T-helper 1 cell treated with Interleukin-12 subunit alpha and Interleukin-12 subunit beta and Interleukin-4 antibody, amounts not matched to agents 30 ng/mL and 1 ng/mL, for 36 hours (primary cell): ENCODE measurements at places on chromosomes 3 and 15. TPM values are rescaled to one million over a fixed set of nuclear protein-coding genes. Genes with fewer than 3 reads are reported as not detected.

The PRR20G gene
- not detected in 2 replicates for total RNA-seq

The APBA2 gene
- 4.4 and 5.8 TPM in 2 replicates for total RNA-seq

The DUOX2 gene
- total RNA-seq: not detected in 2 replicates

The HCLS1 gene
- total RNA-seq: 383 and 397 TPM in 2 replicates

The GPX1 gene
- total RNA-seq: 120 TPM in 2 replicates

The GPR62 gene
- total RNA-seq: not detected in 2 replicates

The FMN1 gene
- total RNA-seq: 0.05 TPM in 1 of 2 replicates, not detected in the other

The CLCN2 gene
- 3.7 and 4.9 TPM in 2 replicates for total RNA-seq

The TM6SF1 gene
- total RNA-seq: 13.0 and 15.9 TPM in 2 replicates

The FOXB1 gene
- 1.4 and 1.6 TPM in 2 replicates for total RNA-seq

The SLC27A2 gene
- 44.6 and 45.3 TPM in 2 replicates for total RNA-seq

The RASGRF1 gene
- 0.07 and 0.12 TPM in 2 replicates for total RNA-seq

The GABRA5 gene
- total RNA-seq: not detected in 2 replicates

The XCR1 gene
- total RNA-seq: 0.05 TPM in 2 replicates

The TIGIT gene
- total RNA-seq: 2.8 and 3.6 TPM in 2 replicates

The TMED3 gene
- 45.0 and 45.3 TPM in 2 replicates for total RNA-seq

The MESP1 gene
- 0.85 and 1.3 TPM in 2 replicates for total RNA-seq

The C2CD4A gene
- total RNA-seq: not detected in 2 replicates

The CCDC39 gene
- total RNA-seq: not detected in 2 replicates

The CCDC174 gene
- total RNA-seq: 22.3 and 24.1 TPM in 2 replicates

The CFAP92 gene
- total RNA-seq: not detected in 2 replicates

The SLC51B gene
- not detected in 2 replicates for total RNA-seq

The EPHB3 gene
- 0.10 TPM in 2 replicates for total RNA-seq

The AMIGO3 gene
- 0.51 and 0.98 TPM in 2 replicates for total RNA-seq

The GOLGA8T gene
- 0.20 TPM in 1 of 2 replicates, not detected in the other for total RNA-seq

The MESD gene
- 37.6 and 37.7 TPM in 2 replicates for total RNA-seq

The TBL1XR1 gene
- total RNA-seq: 156 and 195 TPM in 2 replicates

The ZSCAN2 gene
- 5.1 and 6.5 TPM in 2 replicates for total RNA-seq

The WDR49 gene
- total RNA-seq: 0.32 TPM in 1 of 2 replicates, not detected in the other

The CCK gene
- total RNA-seq: not detected in 2 replicates

The SCG5 gene
- 2.2 and 2.8 TPM in 2 replicates for total RNA-seq

The CCDC66 gene
- total RNA-seq: 37.0 and 39.6 TPM in 2 replicates

The ARGFX gene
- not detected in 2 replicates for total RNA-seq

The EHD4 gene
- 35.8 and 36.8 TPM in 2 replicates for total RNA-seq

The OCA2 gene
- not detected in 2 replicates for total RNA-seq

The DPPA2 gene
- total RNA-seq: not detected in 2 replicates

The FEZF2 gene
- total RNA-seq: not detected in 2 replicates

The CDCP1 gene
- 2.1 and 2.7 TPM in 2 replicates for total RNA-seq

The KIF15 gene
- total RNA-seq: 29.5 and 30.2 TPM in 2 replicates

The SV2B gene
- total RNA-seq: 0.02 TPM in 1 of 2 replicates, not detected in the other

The SHF gene
- 2.2 and 2.8 TPM in 2 replicates for total RNA-seq

The CACNA2D3 gene
- not detected in 2 replicates for total RNA-seq

The RTP4 gene
- total RNA-seq: 21.3 and 21.6 TPM in 2 replicates
